Activated CD4-positive, alpha-beta T cell treated with anti-CD3 and anti-CD28 coated beads for 48 hours (primary cell): ENCODE measurements at places on chromosomes 12 and 14.

- peak; percentile 60 for DNase-seq
Observed at GRCh38 chr14:91870001-91870400, 2.7 kb upstream of the TC2N start.

- DNase-seq: no peak
Observed at GRCh38 chr12:56679883-56680575, 8.1 kb downstream of the PTGES3 start.

DNA sequence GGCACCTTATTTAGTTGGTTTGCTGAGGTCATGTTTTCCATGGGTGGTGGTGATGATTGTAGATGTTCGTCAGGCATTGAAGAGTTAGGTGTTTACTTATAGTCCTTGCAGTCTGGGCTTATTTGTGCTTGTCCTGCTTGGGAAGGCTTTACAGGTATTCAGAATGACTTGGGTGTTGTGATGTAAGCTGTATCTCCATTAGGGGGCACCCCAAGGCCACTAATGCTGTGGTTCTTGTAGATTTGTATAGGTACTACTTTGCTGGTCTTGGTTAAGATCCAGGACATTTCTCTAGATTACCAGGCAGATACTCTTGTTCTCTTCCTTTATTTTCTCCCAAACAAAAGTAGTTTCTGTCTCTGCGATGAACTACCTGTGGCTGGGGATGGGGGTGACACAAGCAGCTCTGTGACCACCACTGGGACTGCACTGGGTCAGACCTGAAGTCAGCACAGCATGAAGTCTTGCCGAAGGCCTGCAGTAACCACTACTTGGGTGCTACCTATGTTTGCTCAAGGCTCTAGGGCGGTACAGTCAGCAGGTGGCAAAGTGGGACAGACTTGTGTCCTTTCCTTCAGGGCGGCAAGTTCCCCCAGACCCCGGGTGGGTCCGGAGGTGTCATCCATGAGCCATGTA is 35.8 kb upstream of the FBXO33 start:
- peak; percentile 59 for DNase-seq

- DNase-seq: no peak
Observed at GRCh38 chr12:15788233-15789219, 662 bp downstream of the EPS8 start.

- no peak for DNase-seq
Observed at GRCh38 chr12:45416126-45416525, 200.2 kb downstream of the ANO6 start.

GRCh38 chr12:129776977-129777667 is 126.7 kb downstream of the TMEM132D start:
- no peak for DNase-seq

GRCh38 chr12:74365178-74365964 is 172.3 kb upstream of the ATXN7L3B start:
- peak; percentile 27 for DNase-seq

- no peak for DNase-seq
Observed at GRCh38 chr12:76060111-76060510, 24.4 kb downstream of the NAP1L1 start.

DNA sequence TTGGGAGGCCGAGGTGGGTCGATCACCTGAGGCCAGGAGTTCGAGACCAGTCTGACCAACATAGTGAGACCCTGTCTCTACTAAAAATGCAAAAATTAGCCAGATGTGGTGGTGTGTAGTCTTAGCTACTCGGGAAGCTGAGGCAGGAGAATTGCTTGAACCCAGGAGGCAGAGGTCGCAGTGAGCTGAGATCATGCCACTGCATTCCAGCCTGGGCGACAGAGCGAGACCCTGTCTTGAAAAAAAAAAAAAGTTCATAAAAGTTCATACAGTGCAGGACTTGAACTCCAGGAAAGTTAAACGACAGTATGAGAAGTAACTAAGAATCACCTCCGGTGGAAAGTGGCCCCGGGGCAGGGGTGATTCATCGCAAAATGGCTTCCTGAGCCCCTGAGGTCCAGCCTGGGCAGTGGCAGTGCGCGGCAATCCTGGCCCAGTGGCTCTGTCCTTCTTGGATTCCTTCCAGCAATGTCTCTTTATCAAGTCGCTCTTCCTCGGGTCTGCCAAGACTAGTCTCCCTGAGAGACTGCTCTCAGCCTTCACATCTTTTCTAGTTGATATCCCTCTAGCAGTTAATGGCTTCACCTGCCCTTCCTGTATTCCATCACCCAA is 16.7 kb upstream of the MAP1LC3B2 start:
- DNase-seq: no peak

DNA sequence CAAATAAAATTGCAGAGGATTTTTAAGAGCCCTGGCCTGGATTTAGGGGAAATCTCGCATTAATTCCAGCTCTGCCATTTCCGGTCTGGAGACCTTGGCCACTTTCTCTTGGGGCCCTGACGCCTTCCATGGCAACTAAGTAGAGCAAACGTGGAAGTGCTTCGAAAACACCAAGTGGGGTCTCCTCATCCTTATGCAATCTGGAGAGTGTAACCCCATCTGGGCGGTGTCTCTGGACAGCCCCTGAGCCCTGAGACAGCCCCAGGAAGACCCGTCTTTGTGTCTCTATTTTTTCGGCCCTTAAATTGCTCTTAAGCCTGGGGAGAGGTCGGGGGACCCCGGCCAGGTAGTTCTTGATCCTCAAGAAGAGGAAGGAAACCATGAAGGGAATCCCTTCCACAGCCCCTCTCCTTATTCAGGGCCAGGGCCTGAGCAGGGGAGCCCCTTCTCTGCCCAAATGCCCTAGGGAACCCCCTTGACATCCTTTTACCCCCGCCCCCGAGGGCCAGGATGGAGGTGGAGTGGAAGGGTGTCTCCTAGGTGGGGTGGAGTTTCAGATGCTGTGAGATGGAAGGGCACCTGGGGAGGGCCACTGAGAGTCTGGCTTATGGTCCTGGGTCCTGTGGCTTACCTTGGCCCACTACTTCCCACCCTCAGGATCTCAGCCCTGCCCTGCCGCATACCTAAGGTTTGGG is 17.6 kb upstream of the NR4A1 start:
- DNase-seq: no peak
